Occipital lobe (tissue), 3 donors: ENCODE measurements at places on chromosomes 4 and X. TPM values are rescaled to one million over a fixed set of nuclear protein-coding genes. Genes with fewer than 3 reads are reported as not detected.

DNA sequence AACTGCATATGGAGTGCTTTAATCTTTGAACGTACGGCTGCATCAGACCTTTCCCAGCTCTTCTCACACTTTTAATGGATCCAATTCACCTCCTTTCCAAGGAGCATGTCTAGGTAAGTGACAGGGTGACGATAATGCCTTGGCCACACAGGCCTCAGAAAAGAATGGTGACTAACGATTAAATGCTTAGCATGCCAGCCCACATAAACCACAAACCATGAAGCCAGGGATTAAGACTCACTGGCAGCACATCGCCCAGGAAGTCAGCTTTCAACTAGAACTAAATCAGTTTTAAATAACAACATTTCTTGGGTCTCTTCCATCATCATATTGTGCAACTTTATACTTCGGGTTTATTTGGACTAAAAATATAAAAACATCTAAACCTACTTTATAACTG is 28.7 kb downstream of the INPP4B start:
- no peak for DNase-seq

DNA sequence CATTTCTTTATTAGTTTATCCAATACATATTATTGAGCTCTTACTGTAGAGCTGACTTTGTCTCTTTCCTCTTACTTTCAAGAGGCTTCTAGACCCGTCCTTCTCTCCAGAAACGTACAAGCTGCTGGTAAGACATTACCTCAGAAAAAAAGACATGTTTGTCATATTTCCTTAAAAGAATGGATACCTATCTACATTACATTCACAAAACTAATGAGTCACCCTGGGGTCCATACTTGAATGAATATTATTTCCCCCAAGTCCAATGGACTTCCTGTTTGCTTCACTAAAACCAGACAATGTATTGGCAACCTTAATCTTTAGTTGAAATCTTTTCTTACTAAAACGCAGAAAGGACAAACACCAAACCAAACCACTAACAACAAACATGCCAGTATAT is 176.5 kb upstream of the CLNK start:
- no peak for DNase-seq

- DNase-seq: no peak
These were observed 407.1 kb downstream of the HNRNPD start for GRCh38 chr4:81966676-81967075.

- no peak for DNase-seq
These were observed 84.8 kb downstream of the AFAP1 start for GRCh38 chr4:7854697-7855370.

- no peak for DNase-seq
These were observed 655.2 kb downstream of the RAPGEF2 start for GRCh38 chr4:159758061-159758460.

- DNase-seq: no peak
These were observed 28.8 kb upstream of the NSUN7 start for GRCh38 chr4:40720916-40721315.

- DNase-seq: no peak
These were observed 100.2 kb upstream of the MSX1 start for GRCh38 chr4:4759232-4759631.

GRCh38 chr4:182193311-182193710 is 49.9 kb upstream of the TENM3 start:
- DNase-seq: no peak

DNA sequence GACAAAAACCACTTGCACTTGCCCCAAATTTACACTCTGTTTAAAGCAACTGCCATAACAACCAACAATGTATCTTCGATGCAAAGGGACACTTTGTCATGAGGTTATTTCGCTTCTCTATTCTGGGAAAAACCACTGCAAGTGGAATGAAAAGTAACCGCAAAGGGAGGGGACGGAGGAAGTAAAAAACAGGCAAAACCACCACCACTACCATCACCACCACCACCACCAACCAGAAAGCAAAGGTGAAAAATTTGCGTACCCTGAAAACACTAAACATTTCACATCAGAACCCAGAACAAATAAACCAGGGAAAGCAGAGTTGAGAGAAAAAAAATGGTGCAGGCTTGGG is 1.2 kb upstream of the N4BP2 start:
- no peak for DNase-seq

- no peak for DNase-seq
These were observed 3.3 kb downstream of the ITIH6 start for GRCh38 chrX:54794795-54795194.

- no peak for DNase-seq
These were observed 65.7 kb upstream of the NDST3 start for GRCh38 chr4:117968606-117969005.

- no peak for DNase-seq
These were observed 25.8 kb upstream of the PSAPL1 start for GRCh38 chr4:7460566-7460965.

The S100G gene
- not detected for total RNA-seq

The HTRA3 gene
- total RNA-seq: 1.2 TPM

The CLCN5 gene
- 3.1 TPM for total RNA-seq

The ADAM29 gene
- total RNA-seq: 0.31 TPM

The ASB5 gene
- total RNA-seq: 0.47 TPM

The CSAG1 gene
- total RNA-seq: not detected
